ENCODE measurements at places on chromosomes 2 and 18.

DNA sequence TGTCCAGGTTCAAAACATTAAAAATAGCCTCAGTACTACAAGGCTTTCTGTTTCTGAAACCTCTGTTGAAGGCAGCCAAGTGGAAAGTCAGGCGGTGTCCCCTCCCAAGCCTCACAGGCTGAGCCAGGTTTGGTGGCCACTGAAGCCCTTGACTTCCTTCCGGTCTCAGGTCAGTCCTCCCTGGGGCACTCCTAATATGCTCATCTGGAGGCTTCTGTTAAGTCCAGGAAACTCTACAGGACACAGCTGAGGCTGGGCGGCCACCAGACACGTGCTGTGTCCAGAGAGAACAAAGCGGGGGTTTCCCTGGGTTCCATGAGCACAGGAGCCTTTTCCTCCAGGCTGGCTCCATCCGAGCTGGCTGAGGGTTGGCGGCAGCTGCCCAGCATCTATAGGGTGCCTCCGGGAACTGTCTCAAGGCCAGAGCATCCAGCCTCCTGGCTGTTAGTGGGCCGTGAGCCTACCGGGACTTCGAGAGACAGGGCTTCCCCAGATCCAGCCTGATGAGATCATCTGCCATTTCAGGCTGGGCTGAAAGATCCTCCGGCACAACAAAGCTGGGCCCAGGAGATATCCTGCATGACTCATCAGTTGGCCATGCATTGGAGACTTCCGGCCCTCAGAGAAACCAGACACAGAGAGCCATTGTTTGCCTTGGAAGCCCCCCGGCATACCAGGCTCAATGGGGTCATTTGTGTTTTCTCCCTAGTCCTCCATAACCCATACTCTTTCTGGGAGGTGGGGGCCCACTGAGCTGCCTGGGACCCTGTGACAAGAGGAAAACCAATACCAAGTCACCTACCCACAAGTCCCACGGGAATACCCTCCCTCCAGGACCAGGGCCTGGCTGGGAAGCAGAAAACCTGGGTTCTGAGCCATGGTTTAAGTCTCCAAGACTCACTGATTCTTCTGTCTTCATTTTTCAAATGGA lies 71.7 kb downstream of the HS1BP3 start:
- peak; percentile 92 for DNase-seq

DNA sequence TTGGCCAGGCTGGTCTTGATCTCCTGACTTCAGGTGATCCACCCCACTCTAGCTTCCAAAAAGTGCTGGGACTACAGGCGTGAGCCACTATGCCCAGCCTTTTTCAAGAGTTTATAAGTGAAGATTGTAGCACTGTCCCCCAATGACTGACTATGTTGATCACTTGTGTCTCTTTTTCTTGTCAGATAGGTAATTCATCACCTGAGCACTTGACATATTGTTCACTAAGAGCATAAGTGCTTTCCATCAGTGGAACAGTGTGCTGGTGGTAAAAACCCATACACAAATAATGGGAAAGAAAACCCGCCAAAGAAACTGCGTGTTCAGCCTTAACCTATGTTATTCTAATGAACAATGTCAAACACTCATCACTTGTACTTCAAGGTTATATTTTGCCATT lies 414.4 kb upstream of the CDH7 start:
- no peak for DNase-seq

DNA sequence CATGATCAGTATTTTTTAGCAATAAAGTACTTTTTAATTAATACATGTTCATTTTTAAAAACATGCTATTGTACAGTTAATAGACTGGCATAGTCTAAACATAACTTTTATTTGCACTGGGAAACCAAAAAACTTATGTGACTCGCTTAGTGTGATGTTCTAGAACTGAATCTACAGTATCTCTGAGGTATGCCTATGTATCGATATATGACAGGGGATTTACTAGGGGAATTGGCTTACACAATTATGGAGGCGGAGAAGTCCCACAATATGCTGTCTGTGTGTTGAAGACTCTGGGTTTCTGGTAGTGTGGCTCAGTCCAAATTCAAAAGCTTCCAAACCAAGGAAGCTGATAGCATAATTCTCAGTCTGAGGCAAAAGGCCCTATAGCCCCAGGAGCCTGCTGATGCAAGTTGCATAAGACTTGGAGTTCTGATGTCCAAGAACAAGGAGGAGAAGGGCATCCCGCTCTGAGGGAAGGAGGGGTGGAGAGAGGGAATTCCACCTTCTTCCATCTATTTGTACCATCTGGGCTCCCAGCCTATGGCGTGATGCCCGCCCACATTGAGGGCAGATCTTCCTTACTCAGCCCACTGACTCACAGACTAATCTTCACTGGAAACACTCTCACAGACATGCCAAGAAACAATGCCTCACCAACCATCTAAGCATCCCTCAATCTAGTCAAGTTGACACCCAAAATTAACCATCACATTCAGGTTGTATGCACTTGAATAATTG lies 27.5 kb downstream of the ZNF638 start:
- no peak for DNase-seq

DNA sequence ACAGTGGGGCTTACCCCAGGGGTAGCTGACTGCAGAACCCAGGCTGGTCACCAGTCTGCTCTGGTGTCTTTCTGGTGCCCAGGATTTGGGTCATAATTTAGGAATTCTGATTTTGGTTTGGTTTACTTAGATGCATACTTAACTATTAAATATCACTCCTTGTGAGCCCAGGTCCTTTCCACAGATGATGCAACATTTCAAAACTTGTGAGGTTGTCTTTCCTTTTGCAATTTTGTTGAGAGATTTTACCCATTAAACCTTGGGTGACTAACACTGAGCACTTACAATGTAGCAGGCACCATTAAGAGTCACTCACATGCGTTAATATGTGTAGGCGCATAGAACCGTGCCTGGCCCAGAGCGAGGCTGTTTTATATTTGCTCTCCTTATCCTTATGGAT lies 61.8 kb upstream of the RPL31 start:
- DNase-seq = no peak

GRCh38 chr2:188986839-188987238 lies 12.7 kb downstream of the COL3A1 start:
- no peak for DNase-seq

DNA sequence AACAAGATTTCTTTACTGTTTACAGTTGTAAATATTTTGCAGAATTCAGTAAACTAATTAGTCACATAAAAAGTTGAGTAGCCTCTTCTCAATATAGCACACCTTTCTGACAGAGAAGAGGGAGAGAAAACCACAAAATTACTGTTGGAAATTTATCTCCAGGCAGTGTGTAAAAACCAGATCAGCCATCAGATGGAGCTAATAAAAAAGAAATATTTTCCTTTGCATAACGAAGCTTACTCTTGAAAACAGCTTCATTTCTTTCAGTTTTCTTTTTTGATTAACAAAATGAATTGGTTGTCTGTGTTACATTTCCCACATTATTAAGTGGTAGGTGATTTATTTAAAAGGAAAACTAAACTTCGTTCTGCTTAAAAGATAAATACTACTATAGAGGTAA lies 259.3 kb upstream of the KCNJ3 start:
- no peak for DNase-seq

GRCh38 chr2:129827311-129828090 lies 152.0 kb upstream of the RAB6C start:
- DNase-seq = no peak

DNA sequence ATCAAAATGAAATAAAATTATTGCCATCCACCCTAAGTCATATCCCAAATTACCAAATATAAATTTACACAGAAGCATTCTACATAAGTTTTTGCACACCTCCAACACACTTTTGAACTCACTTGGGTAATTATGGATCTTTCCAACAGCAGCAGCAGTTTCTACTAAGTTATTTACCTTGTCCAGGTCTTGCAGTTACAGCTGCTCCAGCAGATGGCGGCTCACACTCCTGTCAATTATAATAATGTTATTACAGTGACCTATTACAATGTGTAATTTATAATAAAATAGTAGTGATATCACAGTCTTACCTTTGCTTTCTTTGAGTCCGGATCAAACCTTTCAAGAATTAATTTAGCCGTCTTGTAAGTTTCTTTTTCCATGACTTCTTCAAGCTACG lies 37.9 kb downstream of the LNPK start:
- no peak for DNase-seq

GRCh38 chr2:169676357-169676756 lies 17.8 kb downstream of the CFAP210 start:
- no peak for DNase-seq

- DNase-seq = no peak
These were observed 551.7 kb downstream of the SLC4A3 start for GRCh38 chr2:220178991-220179695.

Measured in tibial artery (tissue), 4 donors.